Ureter (tissue), 1 donor: ENCODE measurements at places on chromosomes 12 and 14.

DNA sequence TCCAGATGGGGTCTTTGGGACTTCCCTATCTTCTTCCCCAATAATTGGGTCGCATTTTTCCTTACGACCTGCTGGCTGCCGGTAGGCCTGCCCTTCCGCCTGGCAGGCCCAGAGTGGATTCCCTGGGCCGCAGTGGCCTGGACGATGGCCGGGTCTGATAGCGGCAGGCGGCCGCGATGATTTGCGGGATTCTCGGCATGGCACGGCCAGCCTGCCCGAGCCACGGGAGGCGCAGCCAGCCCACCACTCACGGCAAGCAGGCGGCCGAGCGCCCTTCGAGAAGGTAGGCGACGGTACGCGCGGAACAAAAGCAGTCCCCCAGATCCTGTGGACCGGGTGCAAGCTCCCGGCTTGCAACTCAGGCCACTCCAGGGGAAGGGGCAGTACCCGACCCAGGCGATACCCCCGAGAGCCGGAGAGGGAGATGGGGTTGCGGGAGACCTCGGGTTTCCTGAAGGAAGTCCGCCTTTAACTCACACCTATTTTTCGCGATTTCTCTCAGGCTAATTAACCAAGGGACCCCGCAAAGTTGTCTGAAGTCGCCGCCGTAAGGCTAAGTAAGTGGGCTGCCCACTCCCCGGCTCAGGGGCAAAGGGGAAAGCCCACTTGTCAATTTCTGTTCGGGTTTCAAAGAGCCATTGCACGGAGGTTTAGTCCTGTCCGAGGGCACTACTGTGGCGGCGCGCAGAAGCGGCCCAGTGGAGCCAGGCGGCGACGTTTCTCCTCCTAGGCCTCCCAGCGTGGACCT, 1.4 kb upstream of the GSC start:
- DNase-seq: no peak

GRCh38 chr12:84919271-84919670, 6.7 kb upstream of the SLC6A15 start:
- no peak for DNase-seq

- DNase-seq: no peak
These were observed 63.4 kb downstream of the ESRRB start for GRCh38 chr14:76439237-76439775.

DNA sequence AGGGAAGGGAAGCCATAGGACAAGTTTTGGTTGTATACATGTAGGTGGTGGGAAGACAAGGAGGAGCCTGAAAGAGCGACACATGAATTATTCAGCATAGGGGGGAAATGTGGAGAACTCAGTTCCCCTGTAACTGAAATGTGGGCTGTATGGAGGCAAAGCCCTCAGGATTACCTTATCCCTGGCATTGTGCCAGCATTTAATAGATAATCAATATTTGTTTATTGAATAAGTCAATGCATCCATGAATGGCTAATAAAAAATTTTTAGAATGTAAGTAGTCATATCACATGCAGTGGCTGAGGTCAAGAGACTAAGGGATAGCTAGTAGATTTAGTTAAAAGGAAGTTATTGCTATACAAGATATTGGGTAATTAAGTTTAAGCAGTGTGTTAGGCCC, 232.4 kb downstream of the SNAPC1 start:
- DNase-seq: no peak

DNA sequence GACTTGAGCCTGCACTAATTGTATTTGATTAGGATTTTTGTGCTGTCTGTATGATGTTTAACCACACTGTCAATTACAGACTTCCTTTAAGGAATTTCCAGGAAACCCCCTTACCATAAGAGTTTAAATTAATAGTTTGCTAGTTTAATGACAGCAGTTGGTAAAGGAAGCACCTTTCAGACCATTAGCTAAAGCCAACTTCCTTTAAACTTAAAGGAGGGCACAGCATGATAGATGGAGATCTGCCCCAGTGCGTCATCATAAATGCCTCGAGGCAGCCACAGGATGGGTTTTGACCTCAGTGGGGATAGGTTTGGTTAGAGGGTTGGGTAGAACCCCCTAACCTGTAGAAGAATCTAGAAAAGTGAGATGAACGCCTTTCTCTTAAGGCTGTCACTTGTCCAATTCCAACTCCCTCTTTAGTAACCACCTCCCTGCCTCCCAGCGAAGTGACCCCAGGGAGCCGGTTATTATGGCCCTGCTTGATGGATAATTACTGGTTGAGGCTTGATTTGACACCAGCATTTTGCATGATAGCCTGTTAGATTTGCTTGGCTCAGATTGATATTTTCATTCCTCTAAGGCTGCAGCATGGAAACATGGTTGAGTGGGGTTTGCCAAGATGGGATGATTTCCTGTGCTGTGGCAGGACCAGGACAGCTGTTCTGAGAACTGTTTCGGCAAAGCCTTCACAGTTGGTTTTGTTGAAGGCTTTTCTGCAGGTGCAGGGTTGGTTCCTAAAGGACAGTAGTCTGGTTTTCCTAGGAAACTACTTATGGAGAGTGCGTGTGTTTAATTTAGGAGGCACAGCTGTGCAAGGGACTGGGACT, 62.7 kb downstream of the CHST11 start:
- no peak for DNase-seq

DNA sequence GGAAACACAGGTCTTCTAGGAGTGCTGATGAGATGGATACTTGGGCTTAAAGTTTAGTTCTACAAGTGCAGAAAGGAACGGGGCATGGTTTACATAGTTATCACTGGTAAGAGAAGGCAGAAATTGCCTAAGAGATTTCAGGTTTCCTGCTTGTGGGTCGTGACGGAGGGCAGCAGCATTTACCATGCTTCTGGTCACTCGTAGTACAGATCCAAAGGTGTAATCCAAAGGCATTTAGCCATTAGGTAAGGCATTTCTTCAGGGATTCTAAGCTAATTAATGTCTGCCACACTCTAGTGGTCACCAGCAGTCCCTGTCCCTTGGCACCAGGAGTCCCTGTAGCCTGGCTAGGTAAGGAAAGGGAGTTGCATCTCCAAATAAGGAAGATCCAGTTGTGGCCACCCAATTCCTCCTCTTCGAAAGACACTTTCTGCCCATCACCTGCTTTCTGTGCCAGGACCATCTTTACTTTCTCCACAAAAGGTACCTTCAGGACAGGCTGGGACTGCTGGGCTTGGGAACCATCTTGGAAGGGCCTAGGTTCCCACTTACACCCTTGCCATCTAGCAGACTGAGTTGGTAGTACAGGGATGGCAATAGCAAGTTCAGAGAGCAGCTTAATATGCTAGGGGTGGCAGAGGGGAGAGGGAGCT, 1.5 kb downstream of the GSTZ1 start:
- DNase-seq: no peak

DNA sequence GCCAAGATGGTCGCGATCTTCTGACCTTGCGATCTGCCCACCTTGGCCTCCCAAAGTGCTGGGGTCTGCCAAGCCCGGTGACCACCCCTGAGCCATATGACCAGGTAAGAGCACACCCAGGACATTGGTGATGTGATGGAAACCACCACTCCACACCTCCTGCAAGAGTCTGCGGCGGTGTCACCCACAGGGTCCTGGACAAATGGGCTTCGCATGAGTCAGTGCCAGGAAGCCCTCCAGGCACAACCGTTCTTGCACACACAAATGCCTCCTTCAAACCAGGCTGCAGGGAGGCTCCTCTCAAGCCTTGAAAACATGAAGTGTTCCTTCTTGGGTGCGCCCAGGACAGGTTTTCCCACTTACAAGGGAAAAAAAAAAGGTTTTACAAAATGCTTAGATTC, 16.6 kb downstream of the PITPNM2 start:
- no peak for DNase-seq
